Stimulated activated CD4-positive, alpha-beta T cell treated with anti-CD3 and anti-CD28 coated beads, Interleukin-12 subunit alpha, Interleukin-12 subunit beta, amount 100 ng/mL, for 4 hours (primary cell): ENCODE measurements at places on chromosomes 5 and 9.

- peak; percentile 31 for DNase-seq
Measured at GRCh38 chr9:32431940-32432555, 47.6 kb downstream of the ACO1 start.

- DNase-seq = no peak
Measured at GRCh38 chr5:97118261-97119006, 24.0 kb downstream of the LIX1 start.

DNA sequence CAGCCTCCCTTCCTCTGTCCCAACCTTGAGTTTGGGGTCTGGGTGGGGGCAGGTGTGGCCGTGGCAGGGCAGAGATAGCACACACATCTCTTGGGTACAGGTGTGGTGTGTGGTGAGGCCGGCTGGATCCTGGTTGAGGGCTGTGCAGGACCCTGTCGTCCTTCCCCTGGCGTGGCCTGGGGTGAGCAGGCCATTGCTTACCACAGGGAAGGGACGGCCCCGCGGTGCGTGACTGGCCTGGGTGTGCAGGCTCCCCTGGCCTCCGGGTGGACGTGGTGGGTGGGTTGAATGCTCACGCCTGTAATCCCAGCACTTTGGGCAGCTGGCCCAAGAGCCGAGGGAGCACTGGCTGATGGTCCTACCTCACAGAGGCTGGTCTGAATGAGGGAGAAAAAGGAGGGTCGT lies 1.2 kb downstream of the ARRDC1 start:
- no peak for DNase-seq

DNA sequence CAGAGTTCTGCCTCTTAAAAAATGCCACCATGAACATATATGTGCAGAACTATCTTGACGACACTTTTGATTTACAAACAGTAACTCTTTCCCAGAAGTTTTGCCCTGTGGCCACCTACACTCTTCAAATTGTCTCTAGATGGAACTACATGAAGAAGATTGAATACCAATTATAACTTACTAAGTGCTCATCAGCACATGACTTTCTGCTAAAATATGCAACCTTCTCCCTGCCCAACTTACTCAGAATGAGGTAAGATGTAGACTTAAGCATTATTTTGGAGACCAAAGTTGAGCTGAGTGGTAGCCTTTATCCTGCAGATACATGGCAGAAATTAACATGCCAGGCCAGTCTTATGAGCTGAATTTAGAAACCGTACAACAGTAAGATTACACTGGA lies 105.4 kb downstream of the SEMA5A start:
- no peak for DNase-seq

DNA sequence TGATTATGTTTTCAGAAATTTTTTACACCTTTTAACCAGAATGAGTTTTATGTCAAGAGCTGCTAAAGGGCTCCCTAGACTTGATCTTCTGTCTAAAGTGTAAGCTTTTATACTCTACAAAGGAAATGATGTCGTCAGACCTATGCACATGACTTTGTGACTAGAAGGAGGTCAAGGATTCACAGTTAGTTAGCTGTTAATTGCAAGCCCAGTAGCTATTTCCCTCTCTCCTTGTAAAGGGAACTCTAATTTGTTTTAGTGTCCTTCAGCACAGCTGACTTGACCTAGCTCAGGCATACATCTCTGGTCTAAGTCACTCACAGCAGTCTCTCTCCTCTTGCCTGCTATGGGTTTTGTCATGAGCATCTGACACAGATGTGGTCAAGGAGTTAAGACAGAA lies 173.5 kb upstream of the NREP start:
- DNase-seq = no peak

DNA sequence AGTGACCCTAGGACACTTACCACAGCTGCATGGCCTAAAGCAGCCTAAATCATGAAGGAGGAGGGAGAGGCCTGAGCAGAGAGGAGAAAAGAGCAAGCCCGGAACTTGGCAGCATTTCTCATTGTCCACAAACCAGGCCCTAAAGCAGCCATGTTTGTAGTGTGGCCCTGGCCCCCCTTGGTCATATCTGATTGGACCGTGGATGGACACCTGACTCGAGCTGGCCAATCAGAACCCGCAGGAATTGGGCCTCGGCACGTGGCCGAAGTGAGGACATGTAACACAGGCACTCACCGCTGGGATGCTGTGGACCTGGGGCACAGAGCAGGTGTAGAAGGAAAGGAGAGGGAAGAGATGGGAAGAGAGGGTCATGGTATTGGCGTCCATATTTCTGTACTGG lies 56.9 kb downstream of the ASS1 start:
- no peak for DNase-seq

GRCh38 chr9:124789531-124789930 lies 12.6 kb downstream of the OLFML2A start:
- DNase-seq = no peak

GRCh38 chr9:99050292-99050911 lies 54.5 kb upstream of the TGFBR1 start:
- DNase-seq = no peak

DNA sequence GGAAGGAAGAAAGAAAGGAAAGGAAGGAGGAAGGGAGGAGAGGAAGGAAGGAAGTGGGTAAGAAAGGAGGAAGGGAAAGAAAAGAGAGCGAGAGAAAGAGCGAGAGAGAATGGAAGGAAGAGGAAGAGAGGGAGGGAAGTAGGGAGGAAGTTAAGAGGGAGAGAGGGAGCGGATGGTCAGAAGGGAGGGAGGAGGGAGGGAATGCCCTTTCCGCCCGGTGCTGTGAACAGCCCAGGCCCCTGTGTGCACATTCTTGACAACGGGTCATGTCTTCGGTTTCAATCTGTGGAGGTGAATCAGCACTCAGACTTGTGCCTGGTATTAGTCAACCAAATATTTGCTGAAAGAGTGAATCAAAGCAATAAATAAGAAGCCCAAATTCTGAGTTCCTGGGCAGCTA lies 39.2 kb downstream of the PRUNE2 start:
- DNase-seq = no peak

- peak; percentile 44 for DNase-seq
Measured at GRCh38 chr5:98927989-98928872, 576 bp downstream of the CHD1 start.

GRCh38 chr5:106097340-106097739 lies 1573.4 kb downstream of the EFNA5 start:
- DNase-seq = no peak

GRCh38 chr5:167916261-167916691 lies 375.2 kb upstream of the WWC1 start:
- no peak for DNase-seq

DNA sequence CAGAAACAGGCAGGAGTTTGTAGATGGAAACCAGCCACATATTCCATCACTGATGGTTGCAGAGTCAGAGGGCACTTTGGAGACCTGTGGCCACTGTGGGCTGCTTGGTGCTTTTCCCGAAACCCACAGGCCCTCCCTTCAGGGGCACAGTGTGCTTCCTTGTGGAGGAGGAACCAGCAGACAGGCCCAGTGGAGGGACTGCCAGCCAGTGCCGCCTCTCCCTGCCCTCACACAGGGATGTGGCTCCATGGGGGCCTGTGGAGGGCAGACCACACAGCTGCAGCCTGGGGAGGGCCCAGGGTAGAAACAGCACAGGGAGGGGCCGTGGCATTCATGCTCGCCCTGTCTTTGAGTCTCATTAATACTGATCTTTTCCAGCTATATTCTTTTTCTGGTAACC lies 35.2 kb downstream of the CEP72 start:
- no peak for DNase-seq

- DNase-seq = no peak
Measured at GRCh38 chr5:97839341-97840086, 656.5 kb upstream of the RIOK2 start.

DNA sequence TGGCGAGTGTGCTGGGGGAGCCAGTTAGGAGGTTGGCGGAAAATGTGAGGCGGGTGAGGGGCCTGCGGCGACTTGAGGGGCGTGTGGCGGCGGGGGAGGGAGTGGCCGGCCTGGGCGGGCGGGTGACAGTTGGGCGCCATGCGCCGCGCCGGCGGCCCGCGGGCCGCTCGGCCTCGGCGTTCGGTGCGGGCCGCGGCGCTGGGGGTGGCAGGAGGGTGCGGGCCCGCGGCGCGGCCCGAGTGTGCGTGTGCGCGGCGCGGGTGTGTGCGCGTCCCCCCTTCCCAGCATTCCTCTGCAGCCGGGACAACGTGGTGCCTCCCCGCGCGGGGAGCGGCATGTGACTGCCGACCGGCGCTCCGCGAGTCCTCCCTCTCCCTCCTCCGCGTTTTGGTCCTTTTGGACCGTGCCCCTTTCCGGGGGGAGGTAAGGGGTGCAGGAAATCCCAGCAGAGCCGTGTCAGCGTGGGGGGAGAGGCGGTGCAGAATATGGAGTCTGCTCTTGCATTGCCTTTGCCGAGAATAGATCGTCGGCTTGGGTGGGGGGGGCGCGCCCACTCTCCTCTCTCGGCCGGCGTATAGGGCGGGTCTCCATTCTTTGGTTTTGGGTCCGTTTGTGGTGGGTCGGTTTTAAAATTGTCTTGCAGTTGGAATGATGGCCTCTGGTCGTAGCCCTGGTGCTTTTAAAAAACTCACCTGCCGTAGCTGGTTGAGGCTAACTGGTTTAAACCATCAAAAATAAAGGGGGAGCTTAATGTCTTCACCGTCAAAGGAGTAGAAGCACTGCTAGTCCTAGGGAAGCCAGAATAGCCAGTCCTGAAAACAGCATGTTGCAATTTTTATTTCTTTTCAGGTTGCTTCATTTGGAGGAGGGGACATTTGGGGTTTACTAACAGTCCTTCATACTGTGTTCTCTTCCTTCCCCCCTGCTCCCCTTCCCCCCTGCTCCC lies 2.0 kb downstream of the LARP1 start:
- DNase-seq = peak; percentile 52

DNA sequence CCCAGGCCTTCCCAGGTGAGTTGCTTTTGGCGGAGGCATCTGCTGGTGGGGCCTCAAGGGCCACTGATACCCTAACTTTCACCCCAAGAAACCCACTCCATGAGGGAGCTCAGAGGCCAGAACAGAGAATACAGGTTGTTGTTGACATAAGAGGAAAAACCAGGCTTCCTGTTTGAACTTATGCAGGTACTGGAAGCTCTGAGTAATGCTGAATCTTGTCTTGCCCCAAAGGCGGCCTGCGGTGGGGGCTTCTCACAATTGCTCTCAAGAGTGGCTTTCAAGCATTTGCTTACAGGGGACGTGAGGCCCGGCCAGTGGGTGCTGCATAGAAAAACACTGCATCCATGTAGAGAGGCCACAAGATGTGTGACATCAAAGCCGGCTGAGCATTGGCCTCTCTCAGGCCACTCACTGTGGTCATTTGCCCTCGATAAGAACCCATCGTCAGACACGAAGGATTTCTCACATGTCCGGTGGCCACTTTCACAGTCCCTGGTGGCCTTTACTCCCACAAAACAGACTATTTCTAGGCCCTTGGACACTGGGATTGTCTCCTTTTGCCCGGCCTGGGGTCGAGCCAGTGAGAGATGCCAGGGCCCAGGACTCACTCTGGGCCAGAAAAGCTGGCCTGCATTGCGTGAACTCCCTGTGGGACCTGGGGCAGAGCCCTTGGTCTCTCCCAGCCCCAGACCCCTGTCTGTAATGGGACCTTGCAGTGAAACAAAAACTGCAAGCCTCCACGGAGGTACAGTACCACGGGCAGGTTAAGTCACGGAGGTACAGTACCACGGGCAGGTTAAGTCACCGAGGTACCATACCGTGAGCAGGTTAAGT lies 34.5 kb upstream of the TCF7 start:
- DNase-seq = peak; percentile 61

GRCh38 chr9:101977614-101978210 lies 239.3 kb upstream of the GRIN3A start:
- DNase-seq = no peak

GRCh38 chr5:111505096-111505495 lies 7.2 kb downstream of the STARD4 start:
- no peak for DNase-seq

GRCh38 chr5:94692581-94692980 lies 74.1 kb downstream of the SLF1 start:
- DNase-seq = no peak

GRCh38 chr9:16417161-16417560 lies 453.3 kb downstream of the BNC2 start:
- no peak for DNase-seq

- DNase-seq = no peak
Measured at GRCh38 chr9:132787748-132788159, 90.3 kb downstream of the AK8 start.

GRCh38 chr5:147267082-147267832 lies 32.4 kb downstream of the STK32A start:
- DNase-seq = no peak

DNA sequence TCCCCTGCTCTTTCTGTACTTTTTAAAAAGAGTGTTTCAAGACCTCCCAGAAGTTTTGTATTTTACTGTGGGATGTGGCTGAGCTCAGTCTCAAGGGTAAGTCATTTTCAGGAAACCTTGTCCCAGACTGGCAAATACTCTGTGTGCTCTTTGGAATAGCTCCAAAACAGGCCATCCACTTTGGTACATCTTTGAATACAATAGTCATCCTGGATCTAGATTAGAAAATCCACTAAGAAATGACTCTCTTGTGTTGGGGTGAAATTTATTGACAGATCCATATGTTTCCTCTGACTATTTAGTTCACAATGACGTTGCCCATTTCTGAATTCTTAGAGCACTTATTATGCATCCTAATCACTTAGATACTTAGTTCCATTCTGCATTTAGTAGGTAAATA lies 95.2 kb downstream of the PLCXD3 start:
- DNase-seq = no peak

GRCh38 chr5:75200776-75201175 lies 35.9 kb downstream of the ANKRD31 start:
- no peak for DNase-seq

DNA sequence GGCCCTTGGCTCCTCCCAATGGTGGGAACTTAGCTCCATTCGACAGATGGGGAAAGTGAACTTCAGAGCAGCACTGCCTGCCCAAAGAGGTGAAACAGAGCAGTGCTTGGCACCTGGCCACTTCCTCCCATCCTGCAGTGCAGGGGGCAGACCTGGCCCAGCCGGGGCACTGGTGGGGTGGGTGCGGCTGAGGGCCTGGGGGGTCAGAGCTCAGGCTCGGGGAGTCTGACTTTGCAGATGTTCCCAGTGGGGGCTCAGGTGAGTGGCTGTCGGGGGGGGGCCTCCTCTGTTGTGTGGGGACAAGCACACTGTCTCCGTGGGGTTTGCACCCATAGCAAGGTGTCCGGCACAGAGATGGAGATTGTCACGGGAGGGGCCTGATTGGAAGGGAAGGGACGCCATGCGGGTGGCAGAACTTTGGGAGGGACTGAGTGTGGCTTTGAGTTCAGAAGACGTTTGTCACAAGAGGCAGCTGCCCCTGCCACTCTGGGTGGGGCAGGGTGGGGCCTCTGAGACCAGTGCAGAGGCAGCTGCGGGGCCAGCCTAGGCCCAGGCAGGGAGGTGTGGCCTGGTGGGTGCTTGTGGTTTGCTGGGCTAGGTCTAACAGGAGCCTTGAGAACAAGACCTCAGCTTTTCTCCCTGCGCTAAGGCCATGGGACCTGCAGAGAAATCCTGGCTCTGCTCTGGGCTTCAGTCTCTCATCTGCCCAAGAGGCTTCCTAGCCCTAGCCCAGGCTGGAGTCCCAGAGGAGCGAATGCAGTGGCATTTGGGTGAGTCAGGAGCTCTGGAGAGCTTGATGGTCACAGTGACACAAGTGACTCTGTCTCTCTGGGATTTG lies 2.5 kb downstream of the MYMK start:
- no peak for DNase-seq
